ENCODE measurements at places on chromosomes 1 and 21.

DNA sequence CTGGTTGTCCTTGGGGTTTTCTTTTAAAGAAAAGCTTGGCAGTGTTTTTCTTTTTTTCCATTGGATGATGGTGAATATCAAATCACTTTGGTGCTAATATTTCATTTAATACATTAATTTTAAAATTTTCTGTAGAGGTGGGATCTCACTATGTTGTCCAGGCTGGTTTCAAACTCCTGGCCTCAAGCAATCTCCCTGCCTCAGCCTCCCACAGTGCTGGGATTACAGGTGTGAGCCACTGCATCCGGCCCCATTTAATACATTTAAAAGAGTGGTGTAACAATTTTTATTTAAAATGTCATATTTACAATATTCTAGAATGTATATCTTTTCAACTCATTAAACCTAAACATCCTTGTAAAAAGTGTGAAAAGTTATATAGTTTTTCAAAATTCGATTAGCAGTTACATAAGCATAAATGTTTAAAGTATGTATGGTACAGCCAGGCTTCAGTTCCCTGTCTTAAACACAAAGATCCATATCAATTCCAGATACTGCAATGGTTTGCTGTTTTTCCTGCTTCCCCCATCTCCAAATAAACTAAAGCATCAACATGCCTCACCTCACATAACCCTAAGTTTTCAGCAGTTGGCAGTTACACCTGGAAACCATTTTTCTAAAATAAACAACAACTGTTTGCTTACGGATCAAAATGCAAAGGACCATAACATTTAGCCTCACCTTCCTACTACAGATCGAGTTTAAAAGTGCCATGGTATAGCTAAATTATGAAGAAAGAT lies 8.9 kb upstream of the LGALS8 start:
- H3K27ac ChIP-seq: no peak overlapping the region
- DNase-seq: no peak
- H3K4me1 ChIP-seq: peaks cover 14% of the 10 kb centered on the region
- H3K27me3 ChIP-seq: no peaks in the 10 kb centered on the region

- H3K4me1 ChIP-seq: peaks cover 42% of the 10 kb centered on the region
- H3K27me3 ChIP-seq: no peaks in the 10 kb centered on the region
- H3K36me3 ChIP-seq: no peaks in the 10 kb centered on the region
Measured at GRCh38 chr1:113980110-113980509, 836 bp downstream of the OLFML3 start.

DNA sequence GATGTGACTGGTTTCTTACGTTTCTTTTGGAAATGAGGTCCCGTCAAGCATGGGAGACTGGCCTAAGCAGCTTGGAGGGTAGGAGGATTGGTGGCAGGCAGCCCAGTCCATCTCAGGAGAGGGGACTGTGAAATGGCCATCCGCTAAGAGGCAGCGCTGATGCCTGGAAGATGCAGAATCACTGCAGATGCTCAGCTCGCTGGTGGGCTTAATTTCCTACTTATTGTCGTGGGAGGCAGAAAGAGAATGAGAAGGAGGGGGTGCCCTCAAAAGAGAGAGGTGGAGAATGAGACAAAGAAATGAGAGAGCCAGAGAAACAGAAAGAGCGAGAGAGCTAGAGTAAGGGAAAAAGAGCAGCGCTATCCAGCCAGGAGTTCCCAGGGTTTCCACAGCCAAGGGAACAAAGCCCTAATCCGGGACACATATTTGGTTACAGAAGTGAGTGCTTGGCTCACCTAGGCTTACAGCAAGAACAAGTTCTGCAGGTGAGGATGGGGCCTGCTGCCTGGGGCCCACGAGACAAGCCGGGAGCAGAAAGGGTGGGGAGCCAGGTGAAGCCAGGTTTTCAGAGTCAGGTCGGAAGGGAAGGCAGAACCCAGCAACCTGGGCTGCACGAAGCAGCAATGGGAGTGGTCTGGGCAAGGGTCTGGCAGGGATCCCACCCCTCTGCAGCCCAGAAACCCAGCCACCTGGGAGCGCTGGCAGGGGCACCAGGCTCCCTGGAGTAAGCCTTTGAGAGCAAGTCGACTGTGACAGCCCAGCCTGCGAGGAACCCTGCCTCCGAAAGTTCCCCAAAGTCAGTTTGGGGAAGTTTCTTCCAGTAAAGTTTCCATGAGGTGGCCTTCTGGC lies 5.8 kb downstream of the ECE1 start:
- DNase-seq: no peak
- H3K4me3 ChIP-seq: no peak overlapping the region
- peaks cover 55% of the 10 kb centered on the region for H3K4me1 ChIP-seq
- peaks cover 23% of the 10 kb centered on the region for H3K36me3 ChIP-seq
- H3K27me3 ChIP-seq: no peaks in the 10 kb centered on the region
- no peak overlapping the region for H3K27ac ChIP-seq

GRCh38 chr1:40174788-40175187 lies 13.6 kb downstream of the RLF start:
- peaks cover 75% of the 10 kb centered on the region for H3K4me1 ChIP-seq
- no peak overlapping the region for H3K4me3 ChIP-seq
- H3K27ac ChIP-seq: peak overlapping the region; percentile 66

- H3K27ac ChIP-seq: no peak overlapping the region
- no peaks in the 10 kb centered on the region for H3K36me3 ChIP-seq
- DNase-seq: no peak
- H3K4me1 ChIP-seq: no peaks in the 10 kb centered on the region
Measured at GRCh38 chr1:31249854-31250253, 10.2 kb upstream of the NKAIN1 start.

DNA sequence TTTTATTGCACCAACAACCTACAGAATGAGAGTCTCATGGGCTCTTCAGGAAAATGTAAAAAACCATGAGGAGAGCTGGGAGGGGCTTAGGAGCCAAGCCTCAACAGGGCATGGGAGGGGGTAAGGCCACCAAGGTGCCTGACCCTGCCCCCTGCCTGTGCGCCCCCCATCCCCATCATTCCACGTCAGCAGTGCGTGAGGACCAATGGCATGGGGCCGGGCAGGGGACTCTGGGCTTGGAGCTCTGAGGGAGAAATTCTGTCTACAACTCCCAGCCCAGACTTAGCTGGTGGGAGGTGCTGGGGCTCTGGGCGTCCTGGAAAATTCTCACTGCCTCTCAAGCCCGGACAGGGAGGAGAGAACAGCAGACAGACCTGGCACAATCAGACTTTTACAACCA lies 5.2 kb upstream of the CAMK2N1 start:
- no peak for DNase-seq
- no peaks in the 10 kb centered on the region for H3K36me3 ChIP-seq
- H3K4me1 ChIP-seq: peaks cover 5% of the 10 kb centered on the region
- H3K27me3 ChIP-seq: no peaks in the 10 kb centered on the region

GRCh38 chr1:58468612-58469011 lies 77.9 kb downstream of the OMA1 start:
- no peak for DNase-seq
- H3K4me3 ChIP-seq: no peak overlapping the region
- H3K4me1 ChIP-seq: no peaks in the 10 kb centered on the region
- H3K27me3 ChIP-seq: no peaks in the 10 kb centered on the region
- H3K27ac ChIP-seq: no peak overlapping the region

GRCh38 chr1:198151688-198152087 lies 5.1 kb upstream of the NEK7 start:
- no peak for DNase-seq
- H3K4me3 ChIP-seq: no peak overlapping the region
- no peaks in the 10 kb centered on the region for H3K27me3 ChIP-seq

DNA sequence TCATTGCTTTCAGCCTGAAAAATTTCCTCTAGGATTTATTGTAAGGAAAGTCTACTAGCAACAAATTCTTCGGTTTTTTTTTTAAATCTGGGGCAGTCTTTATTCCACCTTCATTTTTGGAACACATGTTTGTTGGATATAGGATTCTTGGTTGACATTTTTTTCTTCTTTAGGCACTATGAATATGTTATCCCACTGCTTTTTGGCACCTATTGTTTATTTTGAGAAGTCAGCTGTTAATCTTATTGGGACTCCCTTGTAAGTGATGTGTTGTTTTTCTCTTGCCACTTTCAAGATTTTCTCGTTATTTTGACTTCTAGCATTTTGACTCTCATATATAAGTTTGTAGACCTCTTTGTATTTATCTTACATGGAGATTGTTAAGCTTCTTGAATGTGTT lies 99.3 kb downstream of the NPHS2 start:
- no peak for DNase-seq
- no peaks in the 10 kb centered on the region for H3K4me1 ChIP-seq
- no peak overlapping the region for H3K4me3 ChIP-seq
- peaks cover 9% of the 10 kb centered on the region for H3K36me3 ChIP-seq
- peaks cover 6% of the 10 kb centered on the region for H3K27me3 ChIP-seq
- no peak overlapping the region for H3K27ac ChIP-seq

- peaks cover 22% of the 10 kb centered on the region for H3K27me3 ChIP-seq
- peak; percentile 15 for DNase-seq
- H3K36me3 ChIP-seq: no peaks in the 10 kb centered on the region
- H3K4me3 ChIP-seq: peak within 1 kb of the TSS; percentile 52
Measured at GRCh38 chr1:6424619-6425593, at the start of gene ESPN. Gene ESPN (plus strand): TSS chr1:6424776. CDS start chr1:6424956, 180 bp downstream.

GRCh38 chr1:60483509-60483908 lies 409.9 kb upstream of the C1orf87 start:
- no peak overlapping the region for H3K4me3 ChIP-seq
- no peaks in the 10 kb centered on the region for H3K36me3 ChIP-seq
- H3K4me1 ChIP-seq: no peaks in the 10 kb centered on the region
- H3K27me3 ChIP-seq: no peaks in the 10 kb centered on the region
- no peak for DNase-seq
- no peak overlapping the region for H3K27ac ChIP-seq

GRCh38 chr1:150555971-150556865 lies 7.0 kb downstream of the ADAMTSL4 start:
- no peak for DNase-seq
- peaks cover 23% of the 10 kb centered on the region for H3K4me1 ChIP-seq
- H3K4me3 ChIP-seq: no peak overlapping the region
- H3K27ac ChIP-seq: no peak overlapping the region

DNA sequence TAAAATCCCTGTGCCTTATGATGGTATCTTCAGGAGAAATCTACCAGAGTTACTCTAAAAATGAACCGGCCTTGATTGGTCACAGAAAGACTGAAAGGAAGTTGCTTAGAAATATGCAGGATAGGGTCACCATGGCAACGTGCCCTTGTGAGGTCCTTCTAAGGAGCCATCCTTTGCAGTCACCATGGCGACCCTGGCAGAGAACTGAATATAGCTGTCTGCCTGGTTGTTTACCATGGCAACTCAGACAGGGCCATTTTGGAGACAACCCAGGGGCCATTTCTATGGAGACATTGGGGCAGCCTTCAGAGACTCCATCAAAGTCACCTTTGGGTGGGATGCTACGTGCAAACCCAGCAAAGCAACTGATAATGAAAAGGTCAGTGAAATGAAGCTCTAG lies 43.0 kb downstream of the SNX7 start:
- DNase-seq: no peak
- peaks cover 13% of the 10 kb centered on the region for H3K27me3 ChIP-seq
- no peaks in the 10 kb centered on the region for H3K4me1 ChIP-seq

DNA sequence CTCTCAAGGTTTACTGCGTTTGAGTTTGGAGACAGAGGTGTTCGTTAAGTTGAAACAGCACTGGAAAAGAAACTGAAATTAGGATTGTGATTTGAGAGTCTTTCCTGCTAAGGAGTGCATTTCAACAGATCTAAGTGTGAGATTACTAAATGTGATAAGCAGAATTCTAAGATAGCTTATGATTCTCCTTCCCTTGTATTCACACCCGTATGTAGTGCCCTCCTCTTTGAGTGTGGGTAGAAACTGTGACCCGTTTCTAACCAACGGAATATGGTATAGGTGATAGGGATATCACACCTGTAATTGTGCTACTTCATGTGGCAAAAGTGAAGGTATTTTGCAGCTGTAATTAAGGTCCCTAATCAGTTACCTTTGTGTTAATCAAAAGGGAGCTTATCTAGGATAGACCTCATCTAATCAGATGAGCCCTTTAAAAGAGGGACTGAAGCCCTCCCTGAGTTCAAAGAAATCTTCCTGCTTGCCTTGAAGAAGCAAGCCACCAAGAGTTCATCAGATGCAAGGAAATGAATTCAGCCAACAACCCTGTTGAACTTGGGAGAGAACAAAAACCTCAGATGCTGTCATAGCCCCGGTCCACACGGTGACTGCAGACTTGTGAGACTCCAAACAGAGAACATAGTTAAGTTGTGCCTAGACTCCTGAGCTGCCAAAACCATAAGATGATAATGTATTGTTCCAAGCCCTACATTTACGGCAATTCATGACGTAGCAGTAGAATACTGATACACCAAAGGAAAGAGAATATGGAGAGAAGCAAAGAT lies 12.6 kb upstream of the IL12RB2 start:
- H3K27me3 ChIP-seq: peaks cover 3% of the 10 kb centered on the region
- H3K36me3 ChIP-seq: no peaks in the 10 kb centered on the region
- no peaks in the 10 kb centered on the region for H3K4me1 ChIP-seq

- peaks cover 10% of the 10 kb centered on the region for H3K27me3 ChIP-seq
- no peak overlapping the region for H3K4me3 ChIP-seq
- H3K36me3 ChIP-seq: no peaks in the 10 kb centered on the region
- DNase-seq: no peak
Measured at GRCh38 chr1:55316502-55316901, 101.3 kb upstream of the USP24 start.

DNA sequence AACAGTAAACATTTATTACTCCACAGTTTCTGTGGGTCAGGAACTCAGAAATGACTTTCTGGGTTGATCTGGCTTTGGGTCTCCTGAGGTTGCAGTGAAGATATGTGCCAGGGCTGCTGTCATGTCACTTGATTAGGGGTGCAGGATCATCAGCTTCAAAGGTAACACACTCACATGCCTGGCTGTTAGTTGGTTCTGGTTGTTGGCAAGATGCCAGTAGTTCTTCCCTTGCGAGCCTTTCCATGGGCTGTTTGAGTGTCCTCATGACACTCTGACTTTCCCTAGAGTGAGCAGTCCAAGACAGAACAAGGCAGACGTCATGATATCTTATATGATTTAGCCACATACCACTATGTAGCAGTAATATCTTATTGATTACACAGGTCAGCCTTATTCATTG lies 1.8 kb downstream of the SWT1 start:
- peak overlapping the region; percentile 99 for H3K4me3 ChIP-seq
- DNase-seq: no peak
- no peaks in the 10 kb centered on the region for H3K36me3 ChIP-seq
- H3K4me1 ChIP-seq: peaks cover 13% of the 10 kb centered on the region
- no peak overlapping the region for H3K27ac ChIP-seq
- no peaks in the 10 kb centered on the region for H3K27me3 ChIP-seq

DNA sequence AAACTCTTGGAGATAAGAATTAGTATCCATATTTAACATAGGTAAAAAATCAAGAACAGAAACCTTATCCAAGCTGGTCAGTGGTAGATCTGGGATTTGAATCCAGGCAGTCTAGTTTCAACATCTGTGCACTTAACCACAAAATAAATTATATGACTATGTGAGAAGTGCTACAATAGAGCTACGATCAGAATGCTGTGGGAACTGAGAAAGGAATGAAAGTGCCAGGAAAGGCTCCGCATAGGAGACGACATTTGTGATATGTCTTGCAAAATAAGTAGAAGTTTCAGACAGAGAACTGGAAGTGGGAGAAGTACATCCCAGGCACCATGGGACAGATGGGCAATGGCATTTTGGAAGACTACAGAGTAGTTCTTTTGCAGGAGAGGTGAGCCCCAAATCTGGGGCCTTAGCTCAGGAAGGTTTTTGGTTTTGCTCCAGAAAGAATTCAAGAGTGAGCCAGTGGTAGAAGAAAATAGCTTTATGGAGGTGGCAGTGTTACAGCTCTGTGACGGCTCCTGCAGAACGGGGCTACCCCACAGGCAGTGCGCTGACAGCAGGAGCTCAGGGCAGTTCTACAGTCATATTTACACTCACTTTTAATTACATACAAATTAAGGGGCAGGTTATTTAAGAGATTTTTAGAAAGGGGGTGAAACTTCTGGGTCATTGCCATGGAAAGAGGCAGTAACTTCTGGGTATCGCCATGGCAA lies 25.5 kb upstream of the GJA5 start:
- H3K27ac ChIP-seq: no peak overlapping the region
- H3K4me1 ChIP-seq: no peaks in the 10 kb centered on the region
- H3K4me3 ChIP-seq: no peak overlapping the region
- H3K27me3 ChIP-seq: peaks cover 15% of the 10 kb centered on the region
- DNase-seq: no peak

Data from naive thymus-derived CD8-positive, alpha-beta T cell (primary cell).